ENCODE measurements at places on chromosomes 16 and 17. TPM values are rescaled to one million over a fixed set of nuclear protein-coding genes. Genes with fewer than 3 reads are reported as not detected.
A peak's percentile ranks its signal among the peaks of the same experiment; 100 is the strongest.

The ARL5C gene
- polyA plus RNA-seq = not detected

- no peaks in the 10 kb centered on the region for H3K36me3 ChIP-seq
- H3K4me1 ChIP-seq = peaks cover 28% of the 10 kb centered on the region
- no peak for DNase-seq
- H3K27me3 ChIP-seq = no peaks in the 10 kb centered on the region
- peak overlapping the region; percentile 87 for H3K27ac ChIP-seq
These were observed 1.1 kb downstream of the HSD17B1 start for GRCh38 chr17:42553866-42554249.

GRCh38 chr16:65418435-65418834, 296.6 kb upstream of the CDH11 start:
- no peaks in the 10 kb centered on the region for H3K4me1 ChIP-seq
- no peak overlapping the region for H3K27ac ChIP-seq
- H3K27me3 ChIP-seq = no peaks in the 10 kb centered on the region
- no peaks in the 10 kb centered on the region for H3K36me3 ChIP-seq
- no peak overlapping the region for H3K4me3 ChIP-seq

- H3K27ac ChIP-seq = no peak overlapping the region
- no peaks in the 10 kb centered on the region for H3K4me1 ChIP-seq
- H3K4me3 ChIP-seq = no peak overlapping the region
- H3K36me3 ChIP-seq = peaks cover 41% of the 10 kb centered on the region
- H3K27me3 ChIP-seq = no peaks in the 10 kb centered on the region
These were observed 12.0 kb downstream of the AMFR start for GRCh38 chr16:56413381-56413780.

The MYH1 gene
- not detected for polyA plus RNA-seq

The KLHL10 gene
- 0.21 TPM for polyA plus RNA-seq

GRCh38 chr16:27867122-27868110, 196.1 kb downstream of the GSG1L start:
- H3K36me3 ChIP-seq = no peaks in the 10 kb centered on the region
- peak; percentile 11 for DNase-seq
- H3K4me1 ChIP-seq = no peaks in the 10 kb centered on the region
- no peak overlapping the region for H3K27ac ChIP-seq
- H3K27me3 ChIP-seq = no peaks in the 10 kb centered on the region

- H3K27ac ChIP-seq = no peak overlapping the region
- H3K36me3 ChIP-seq = peaks cover 76% of the 10 kb centered on the region
- no peak for DNase-seq
- no peaks in the 10 kb centered on the region for H3K27me3 ChIP-seq
These were observed 46.9 kb downstream of the HELZ start for GRCh38 chr17:67198131-67198530.

DNA sequence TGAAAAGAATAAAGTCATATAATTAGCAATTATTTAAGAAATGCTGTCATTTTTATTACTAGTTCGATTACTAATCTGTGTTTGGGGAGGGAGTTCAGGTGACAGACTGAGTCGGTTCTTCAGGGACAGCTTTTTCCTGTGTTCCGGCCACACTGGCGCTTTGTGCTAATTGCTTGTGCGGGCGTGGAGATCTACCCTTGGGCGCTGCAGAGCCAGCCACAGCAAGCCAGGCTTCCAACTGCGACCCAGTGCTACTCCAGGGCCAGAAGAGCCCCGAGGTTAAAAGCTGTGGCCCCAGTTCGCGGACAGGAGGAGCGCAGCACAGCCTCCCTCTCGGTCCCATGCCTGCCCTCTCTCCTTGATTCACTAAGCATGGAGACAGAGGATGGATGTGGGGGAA, 6.5 kb upstream of the OR2C1 start:
- H3K27me3 ChIP-seq = no peaks in the 10 kb centered on the region
- DNase-seq = no peak
- no peaks in the 10 kb centered on the region for H3K4me1 ChIP-seq

All from CD4-positive, CD25-positive, alpha-beta regulatory T cell (primary cell).